ENCODE measurements at places on chromosomes 1 and 21.

DNA sequence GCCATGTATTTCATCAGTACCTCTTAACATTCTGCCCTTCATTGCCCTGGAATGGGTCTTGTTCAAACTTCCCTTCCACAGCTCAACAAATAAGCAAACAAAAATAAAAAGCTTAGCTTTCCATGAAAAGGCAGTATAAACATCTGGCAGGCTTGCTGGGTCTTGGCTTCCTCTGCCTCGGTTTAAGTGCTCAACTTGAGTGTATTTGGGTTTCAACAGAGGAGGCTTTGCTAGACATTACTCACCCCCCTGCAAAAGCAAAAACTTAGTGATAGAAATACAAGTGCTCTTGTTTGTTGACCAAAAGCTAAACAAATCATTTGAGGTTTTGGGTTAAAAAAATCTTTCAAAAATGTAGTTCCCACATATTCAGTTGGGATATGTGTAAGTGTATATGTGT, 518.5 kb downstream of the PLPP3 start:
- no peak for DNase-seq

DNA sequence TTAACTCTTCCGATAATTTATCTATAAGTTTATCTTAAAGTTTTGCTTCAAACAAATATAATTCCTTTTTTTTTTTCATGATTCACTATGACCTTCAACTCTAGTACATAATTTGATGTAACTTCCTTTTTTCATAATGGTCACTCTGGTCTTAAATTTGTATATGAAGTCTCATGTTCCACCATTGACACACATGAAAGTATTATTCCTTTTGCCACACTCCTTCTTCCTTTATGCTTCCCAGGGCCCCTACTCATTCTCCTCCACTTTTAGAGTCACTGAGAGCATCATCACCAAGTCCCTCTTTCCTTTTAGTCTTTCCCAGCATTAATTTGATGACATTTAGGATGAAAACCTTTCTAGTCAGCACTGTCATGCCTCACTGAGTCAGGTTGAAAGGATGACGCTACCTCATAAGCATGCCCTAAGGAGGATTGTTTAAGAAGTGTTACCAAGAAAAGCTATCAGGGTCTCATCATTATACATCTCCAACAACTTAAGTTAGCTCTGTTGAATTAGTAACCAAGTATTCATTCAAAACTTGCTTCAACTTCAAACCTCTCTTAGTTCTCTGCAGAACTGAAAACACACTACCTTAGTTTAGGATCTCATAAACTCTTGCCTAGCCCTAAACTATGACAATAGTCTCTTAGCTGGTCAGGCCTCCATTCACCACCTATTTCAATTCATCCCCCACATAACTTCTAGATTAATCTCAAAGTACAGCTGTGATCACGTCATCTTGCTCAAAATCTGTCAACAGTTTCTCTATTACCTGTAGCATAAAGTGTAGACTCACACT, 14.5 kb downstream of the AUNIP start:
- DNase-seq: no peak

DNA sequence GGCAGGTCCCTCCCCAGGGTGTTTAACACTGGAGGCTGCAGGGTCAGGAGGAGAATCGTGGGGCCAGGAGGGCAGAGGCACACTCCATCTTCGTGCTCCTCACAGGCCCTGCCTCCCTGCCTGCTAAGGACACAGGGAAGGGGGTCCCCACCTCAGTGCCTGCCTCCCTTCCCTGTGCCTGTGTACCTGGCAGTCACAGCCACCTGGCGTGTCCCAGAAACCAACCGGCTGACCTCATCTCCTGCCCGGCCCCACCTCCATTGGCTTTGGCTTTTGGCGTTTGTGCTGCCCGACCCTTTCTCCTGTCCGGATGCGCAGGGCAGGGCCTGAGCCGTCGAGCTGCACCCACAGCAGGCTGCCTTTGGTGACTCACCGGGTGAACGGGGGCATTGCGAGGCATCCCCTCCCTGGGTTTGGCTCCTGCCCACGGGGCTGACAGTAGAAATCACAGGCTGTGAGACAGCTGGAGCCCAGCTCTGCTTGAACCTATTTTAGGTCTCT, 623 bp upstream of the BGLAP start:
- DNase-seq: no peak

DNA sequence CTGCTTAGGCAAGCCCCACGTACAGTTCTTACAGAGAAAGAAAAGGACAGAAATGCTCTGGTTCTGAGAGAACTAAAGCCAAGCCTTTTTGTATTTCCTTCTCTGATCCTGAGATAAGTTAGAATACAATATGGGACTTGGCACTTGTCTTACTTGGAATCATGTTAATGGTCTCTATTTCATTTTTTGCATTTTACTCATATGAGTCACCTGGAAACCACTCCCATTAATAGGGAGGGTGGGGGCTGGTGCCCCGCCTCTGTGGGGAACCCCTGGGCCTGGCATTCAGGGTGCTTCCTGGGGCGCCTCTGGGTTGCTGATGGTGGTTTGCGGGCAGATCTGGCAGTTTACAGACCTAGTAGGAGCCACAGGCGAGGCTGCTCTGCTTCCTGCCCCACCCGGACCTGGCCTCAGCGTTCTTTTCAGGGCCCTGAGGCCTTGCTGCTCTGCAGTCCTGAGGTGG, 26.7 kb downstream of the TSPAN2 start:
- no peak for DNase-seq

DNA sequence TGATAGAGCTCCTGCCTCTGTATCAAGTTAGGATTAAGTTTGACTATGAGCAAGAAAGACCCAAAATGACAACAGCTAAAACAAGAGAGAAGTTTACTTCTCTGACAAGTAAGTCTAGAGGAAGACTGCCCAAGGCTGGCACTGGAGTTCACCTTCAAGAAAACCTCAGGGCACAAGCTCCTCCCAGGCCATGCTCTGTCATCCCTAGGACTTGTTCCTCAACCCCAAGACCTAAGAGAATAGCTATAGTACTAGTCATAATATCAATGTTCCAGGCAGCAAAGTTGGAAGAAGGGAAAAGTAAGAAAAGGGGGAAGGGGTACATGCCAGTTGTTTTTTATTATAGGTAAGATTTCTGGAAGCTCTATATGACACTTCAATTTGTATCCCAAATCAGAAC, 26.4 kb upstream of the DARS2 start:
- DNase-seq: no peak

GRCh38 chr1:83102630-83103071, 896.3 kb downstream of the TTLL7 start:
- DNase-seq: no peak

DNA sequence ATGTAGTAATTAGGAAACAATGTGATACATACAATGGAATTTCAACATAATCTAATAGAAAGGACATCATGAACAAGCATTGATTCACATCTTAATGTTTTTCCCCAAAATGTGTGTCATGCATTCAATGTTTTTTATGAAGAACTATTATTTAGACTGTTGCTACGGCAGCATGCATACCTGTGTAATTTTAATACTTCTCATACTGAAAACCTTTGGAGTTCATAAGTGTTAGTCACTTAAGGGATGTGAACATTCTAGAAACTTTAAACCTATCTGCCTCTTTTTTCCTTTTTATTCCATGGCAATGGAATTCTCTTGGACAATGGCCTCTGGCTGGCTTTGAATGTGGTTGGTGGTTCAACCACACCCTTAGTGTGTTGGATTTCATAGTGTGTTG, 48.6 kb downstream of the TMPRSS15 start:
- no peak for DNase-seq

DNA sequence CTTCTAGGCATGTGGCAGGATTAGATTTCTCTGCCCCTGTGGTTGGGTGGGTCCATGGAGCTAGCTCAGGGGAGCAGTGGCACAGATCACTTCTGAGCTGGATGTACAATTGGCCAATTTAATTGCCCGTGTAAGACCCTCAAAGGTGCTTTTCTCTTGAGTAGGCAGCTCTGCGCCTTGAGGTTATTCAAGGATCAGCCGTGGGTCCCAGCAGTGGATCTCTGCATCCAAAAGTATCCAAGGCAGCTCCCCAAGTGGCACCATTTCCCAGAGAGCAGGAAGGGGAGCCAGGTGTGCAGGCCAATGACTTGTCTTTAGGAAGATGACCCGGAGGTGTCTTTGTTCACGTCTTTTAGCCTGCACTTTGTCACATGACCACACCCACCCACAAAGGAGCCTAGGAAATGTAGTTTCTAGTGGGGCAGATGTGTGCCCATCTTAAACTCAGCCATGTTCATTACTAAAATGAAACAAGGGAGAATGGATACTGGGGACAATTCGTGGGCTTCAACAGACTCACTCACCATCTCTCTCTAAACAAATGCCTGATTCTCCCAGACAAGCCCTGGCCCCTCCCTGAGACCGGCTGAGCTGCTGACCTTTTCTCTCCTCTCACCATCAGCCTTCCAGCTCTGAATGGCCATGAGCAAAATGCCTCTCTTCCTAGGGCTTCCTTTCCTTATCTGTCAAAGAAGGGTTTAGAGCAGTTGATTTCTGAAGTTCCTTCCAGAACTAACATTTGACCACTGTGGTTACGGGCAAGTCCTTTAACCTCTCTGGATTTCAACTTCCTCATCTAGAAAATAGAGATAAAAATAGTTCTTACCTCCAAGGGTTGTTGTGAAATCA, 41.4 kb upstream of the TENT5C start:
- DNase-seq: no peak

DNA sequence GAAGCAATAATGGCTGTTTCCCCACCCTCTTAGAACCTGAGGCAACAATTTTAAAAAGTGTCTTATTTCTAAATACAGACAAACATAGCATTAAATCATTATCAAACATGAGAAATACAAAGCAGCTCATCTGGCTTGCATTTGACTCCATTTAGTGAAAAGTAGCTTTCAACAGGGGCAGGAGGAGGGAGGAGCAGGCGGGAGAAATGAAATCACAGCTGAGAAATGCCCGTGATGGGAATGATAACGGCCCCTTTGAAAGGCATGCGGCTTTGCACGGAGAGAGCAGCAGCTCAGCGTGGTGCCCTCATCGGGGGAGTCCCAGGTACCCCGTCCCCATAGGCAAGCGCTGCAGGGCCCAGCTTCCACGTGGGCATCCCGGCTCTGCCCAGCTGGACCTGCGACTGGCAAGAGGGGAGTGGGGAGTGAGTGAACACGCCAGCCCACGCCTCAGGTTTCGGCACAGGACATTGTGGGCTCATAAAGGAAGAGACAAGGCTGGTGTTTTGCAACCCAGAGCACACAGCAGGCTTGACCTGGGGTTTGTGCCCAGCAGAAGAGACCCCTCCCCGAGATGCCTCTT, 134.6 kb downstream of the NPHP4 start:
- DNase-seq: no peak
